ENCODE measurements at places on chromosomes 4 and X.

GRCh38 chrX:148416142-148416541, 84.3 kb upstream of the AFF2 start:
- DNase-seq = no peak

DNA sequence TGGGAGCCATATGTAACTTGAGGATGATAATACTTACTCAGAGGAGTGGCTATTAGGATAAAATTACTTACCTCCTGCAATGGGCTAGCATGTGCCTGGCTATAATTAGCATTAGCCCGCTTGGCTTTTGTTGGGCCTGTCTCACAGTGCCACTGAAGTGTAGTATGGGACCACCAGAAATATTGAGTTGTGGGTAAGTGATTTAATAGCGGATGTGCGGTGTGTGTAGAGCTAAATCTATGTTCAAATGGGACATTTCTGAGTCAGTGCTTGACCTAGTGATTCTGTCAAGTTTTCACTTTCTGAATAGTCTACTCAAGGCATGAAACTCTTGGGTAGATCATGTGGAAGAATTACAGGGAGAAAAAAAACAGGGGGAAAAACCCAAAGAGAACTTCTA, 3.5 kb upstream of the CLNK start:
- DNase-seq = no peak

DNA sequence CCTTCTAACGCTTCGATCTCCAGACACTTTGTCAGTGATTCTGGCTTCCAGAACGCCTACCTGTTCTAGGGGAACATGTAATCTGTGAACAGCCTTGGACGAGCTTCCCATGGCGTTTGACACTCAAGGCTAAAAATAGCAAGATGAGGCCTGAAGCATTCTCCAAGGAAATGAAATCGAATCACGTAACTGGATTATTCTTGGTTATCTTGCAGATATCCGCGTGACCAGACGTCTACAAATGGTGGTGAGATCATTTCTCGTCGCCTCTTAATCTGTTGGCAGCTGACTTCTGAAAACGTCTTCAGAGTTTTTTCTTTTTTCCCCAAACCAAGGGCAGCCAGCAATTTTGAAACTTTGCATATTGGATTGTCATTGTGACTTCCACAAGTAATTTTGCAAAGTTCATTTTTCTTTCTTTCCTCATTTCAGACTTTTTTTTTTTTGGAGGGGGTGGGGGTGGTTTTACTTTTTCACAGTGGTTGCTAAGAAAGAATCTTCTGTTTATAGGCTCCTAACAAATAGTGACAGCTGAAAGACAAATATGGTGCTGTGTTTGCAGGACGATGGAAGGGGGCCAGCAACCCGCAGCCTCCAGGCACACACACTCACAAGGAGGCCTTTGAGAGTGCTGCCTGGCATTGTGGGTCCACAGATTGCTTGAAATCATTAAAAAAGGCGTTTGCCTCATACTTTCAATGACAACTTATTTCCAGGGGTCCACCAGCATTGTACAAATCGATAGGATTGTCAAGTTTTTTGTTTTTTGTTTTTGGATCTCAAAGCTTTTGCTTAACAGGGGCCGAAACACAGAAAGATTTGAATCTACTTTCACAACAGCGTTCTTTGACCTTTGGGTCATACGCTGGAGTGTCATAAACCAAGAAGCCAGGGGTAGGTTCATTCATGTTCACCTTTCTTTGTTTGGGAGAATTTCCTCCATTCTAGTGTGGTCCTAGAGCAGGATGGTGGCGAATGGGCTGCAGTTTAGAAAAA, 32.4 kb upstream of the PDLIM3 start:
- DNase-seq = no peak

DNA sequence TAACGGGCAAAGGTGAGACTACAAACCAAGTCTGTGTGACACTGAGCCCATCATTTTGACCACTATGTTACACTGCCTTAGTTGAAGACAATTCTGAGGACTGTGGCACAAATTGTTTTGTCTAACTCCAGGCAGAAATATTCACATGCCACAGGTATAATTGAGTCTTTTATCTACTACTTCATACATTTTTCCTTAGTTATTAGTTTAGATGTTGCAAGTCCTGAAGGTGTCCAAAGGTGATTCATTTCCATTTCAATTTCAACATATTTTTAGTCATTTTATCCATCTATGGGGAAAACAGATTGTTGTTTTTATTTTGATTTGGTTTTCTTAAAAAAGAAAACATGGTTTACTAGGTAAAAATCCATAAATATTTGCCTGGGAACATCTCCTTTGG, 341.7 kb upstream of the SMIM31 start:
- no peak for DNase-seq

- no peak for DNase-seq
These were observed 62.0 kb downstream of the AWAT2 start for GRCh38 chrX:69987691-69988090.

DNA sequence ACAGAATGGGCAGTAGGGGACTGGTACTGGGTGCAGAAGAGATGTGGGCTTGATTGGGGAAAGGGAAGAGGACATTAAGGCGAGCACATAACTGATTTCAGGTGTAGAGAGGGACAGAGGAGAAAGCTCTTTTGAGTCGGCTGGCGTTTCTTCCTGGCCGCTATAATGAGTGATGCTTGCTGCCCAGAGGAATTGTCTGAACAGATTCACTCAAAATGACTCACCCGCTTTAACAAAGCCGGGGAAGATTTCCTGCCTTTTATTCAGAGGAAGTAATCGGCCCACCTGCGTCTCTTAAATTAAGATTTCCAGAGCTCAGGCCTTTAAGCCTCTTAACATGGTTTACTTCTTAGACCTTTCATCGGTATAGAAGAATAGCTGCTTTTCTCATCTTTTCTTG, 102.1 kb upstream of the AP1S2 start:
- no peak for DNase-seq

DNA sequence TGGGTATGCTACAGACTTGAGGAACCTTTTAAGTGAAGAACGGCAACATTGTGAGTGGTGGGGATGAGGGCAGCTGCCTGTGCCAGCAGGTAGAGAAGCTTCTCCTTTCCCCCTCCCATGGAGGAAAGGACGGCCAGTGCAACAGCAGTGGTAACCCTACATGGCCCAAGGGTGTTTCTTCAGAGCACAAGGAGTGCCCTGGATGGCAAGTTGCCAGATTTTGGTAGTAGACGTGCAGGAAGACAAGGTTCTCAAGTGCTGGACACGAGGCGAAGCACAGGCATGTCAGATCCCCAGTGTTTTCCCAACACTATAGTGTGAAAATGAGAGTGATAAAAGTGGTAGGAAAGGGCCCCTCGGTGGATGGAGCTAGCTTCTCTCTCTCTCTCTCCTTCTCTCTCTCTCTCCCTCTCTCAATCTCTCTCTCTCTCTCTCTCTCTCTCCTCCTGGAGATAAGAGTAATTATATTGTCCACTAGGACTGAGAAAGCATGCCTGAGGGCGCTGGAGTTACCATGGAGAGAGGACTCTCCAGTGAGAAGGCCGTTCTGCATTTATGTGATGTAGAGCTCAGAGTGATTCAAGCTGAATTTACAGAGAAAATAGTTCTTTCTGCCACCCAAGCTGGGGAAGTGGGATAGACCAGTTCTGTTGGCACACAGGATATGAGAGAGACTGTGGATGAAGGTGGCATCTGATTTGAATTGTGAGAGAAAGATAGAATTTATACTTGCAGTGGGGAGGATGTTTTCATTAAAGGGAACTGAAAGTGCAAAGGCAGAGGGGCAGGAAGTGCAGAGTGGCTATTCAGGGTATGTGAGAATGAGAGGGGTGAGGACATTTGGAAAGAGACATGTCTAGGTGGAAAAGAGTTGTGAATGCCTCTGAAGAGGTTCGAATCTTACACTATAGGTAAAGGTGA, 25.7 kb upstream of the TRPC3 start:
- DNase-seq = no peak

GRCh38 chrX:94204524-94204923, 530.5 kb downstream of the FAM133A start:
- DNase-seq = no peak

DNA sequence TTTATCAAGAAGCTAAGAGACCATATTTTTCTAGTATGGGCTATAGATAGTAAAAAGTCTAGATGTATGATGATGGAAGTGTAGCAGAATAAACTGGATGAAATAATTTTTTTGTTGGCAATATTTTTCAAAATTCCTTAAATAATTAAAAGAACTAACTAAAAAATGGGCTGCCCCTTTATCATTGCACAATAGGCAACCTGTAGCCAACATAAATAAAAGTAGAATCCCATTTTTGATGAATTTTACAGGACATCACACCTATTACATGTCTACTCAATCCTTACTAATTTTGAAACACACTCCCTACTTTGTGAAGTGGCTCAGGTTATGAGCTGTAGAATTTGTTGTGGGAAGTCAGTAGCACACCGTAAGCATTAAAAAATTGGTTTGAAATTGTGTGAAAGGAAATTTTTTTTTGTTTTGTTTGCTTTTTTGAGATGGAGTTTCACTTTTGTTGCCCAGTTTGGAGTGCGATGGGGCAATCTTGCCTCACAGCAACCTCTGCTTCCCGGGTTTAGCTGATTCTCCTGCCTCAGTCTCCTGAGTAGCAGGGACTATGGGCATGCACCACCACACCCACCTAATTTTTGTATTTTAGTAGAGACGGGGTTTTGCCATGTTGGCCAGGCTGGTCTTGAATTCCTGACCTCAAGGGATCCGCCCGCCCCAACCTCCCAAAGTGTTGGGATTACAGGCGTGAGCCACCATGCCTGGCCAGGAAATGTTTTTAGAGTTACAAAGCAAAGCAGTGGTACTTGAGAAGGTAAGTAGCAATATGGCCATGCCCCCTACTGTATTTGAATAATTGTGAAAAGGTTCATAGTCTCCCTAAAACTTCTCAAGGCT, 8.9 kb upstream of the RUFY3 start:
- no peak for DNase-seq

- DNase-seq = no peak
These were observed 11.6 kb upstream of the CTBP1 start for GRCh38 chr4:1260418-1261106.

- no peak for DNase-seq
These were observed 31.1 kb upstream of the WDR17 start for GRCh38 chr4:176034499-176034898.

DNA sequence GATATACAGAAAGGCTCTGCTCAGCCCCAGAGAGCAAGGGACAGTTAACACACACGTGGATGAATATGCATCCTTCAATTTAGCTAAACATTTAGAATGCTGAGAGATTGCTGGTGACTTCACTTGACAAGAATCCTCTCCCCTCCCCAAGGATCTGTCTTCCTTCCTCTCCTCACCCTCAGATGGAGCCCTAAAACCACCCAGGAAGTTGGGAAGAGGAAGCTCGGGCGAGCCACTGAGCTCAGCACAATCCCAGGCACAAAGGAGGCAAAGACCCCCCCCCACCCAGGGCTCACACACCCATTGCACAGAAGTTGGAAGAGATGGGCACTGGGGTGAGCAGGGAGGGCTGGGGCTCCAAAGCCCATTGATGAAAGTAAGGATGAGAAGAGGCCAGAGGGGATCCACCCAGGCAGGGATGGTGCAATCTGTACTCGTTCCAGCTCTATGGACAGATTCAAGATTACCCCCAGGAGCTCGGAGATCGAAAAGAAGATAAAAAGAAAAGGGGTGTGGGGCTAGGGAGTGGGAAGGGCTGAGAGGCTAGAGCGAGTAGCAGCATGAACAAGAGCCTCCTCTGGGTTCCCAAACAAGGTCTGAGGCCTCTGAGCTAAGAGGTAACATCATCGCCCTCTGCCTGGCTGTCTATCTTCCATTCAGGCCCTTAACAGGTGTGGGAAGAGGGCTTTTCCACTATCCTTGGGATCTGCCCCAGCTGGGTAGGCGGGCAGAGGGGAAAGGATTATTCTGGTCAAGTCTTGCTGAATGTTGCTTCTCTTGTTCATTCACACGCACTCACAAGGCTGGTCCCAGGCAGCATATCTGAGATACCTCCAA, 1.2 kb downstream of the TFE3 start:
- DNase-seq = no peak

GRCh38 chrX:33204889-33205288, 6.5 kb downstream of the DMD start:
- DNase-seq = no peak

DNA sequence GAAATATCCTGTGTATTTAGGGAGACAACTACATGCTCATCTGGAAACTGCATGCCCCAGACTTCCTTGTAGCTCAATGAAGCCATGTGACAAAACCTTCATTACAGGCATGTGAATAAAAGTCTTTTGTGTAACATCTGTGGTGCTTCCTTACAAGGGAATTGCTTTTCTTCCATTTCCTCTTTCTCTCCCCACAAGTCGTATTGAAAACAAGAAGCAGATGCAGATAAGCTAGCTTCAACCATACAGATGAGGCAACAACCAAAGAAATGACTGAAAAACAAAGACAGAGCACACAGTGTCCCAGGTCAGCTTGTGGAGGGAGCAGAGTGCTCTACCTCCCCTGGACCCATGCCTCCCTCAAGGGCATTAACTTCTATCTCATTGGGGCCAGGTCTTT, 115.8 kb upstream of the INPP4B start:
- no peak for DNase-seq

- no peak for DNase-seq
These were observed 2351.4 kb downstream of the PCDH7 start for GRCh38 chr4:33071535-33071934.

DNA sequence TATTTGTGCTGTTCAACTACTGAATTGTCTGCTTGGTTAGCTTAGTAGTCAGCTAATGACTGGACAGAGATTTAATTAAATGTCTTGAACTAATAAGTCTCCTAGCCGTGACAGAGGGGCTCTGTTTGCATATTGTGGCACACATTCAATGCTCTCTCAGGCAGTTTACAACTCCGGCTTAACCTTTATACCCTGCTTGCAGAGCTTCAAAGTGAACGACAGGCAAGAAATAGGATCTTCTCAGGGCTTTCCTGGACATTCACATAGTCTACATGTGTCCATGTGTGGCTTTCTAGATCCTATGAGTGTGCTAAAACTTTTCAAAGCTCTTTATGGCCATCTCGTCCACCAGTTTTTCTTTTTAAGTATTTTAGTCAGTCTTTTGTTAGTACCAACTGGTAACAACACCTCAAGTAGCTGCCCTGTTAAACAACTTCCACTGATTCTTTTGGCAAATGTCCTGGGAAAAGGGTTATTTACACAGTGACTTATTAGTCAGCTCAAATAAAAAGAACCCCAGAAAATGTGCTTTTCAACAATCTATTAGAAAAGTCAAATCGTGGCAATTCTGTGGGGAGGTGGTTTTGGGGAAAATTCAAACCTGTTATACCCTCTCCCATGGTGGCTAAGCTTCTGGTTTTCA, 28.6 kb downstream of the OR13H1 start:
- DNase-seq = no peak

- DNase-seq = no peak
These were observed 41.1 kb downstream of the ZFX start for GRCh38 chrX:24190500-24191156.

DNA sequence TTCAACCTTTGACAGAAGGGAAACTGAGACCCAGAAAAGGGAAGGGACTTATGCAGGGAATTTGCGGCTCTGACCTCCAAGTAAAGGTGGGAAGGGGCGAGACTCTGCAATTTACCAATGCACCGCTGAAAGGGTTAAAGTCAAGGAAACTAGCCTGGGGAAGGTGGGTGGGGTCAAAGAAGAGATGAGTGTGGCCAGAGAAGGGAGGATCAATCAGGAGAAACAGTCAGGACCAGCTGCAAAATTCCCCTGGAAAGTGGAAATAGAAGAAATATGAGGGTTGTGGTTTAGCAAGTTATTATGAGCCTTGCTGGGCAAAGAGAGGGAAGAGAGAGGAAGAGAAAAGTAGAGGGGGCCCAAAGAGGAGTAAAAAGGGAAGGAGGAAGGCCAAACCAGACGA, 30.5 kb downstream of the STARD8 start:
- DNase-seq = no peak

Measured in effector memory CD4-positive, alpha-beta T cell (primary cell).